Stimulated activated CD4-positive, alpha-beta T cell treated with anti-CD3 and anti-CD28 coated beads, Interleukin-12 subunit alpha, Interleukin-12 subunit beta, amount 100 ng/mL, for 48 hours (primary cell): ENCODE measurements at places on chromosomes 4 and X.

- no peak for DNase-seq
These were observed 528 bp upstream of the FGF2 start for GRCh38 chr4:122826079-122826527.

DNA sequence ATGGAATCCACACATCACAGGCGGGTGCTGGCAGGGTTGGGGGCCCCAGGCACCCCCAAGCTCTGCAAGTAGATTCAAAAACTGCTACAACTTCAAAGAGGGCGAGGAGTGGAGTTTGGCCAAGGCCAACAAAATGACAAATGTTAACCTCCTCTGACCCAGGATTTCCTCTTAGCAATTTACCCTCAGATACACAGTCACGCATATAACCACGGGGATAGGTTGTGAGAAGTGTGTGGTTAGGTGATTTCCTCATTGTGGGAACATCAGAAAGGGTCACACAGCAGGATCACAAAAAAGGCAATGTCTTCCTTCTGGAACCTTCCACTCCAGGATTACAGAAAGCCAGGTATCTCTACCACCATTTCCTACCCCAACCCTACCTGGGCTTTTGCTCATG lies 62.4 kb downstream of the C4orf50 start:
- no peak for DNase-seq

DNA sequence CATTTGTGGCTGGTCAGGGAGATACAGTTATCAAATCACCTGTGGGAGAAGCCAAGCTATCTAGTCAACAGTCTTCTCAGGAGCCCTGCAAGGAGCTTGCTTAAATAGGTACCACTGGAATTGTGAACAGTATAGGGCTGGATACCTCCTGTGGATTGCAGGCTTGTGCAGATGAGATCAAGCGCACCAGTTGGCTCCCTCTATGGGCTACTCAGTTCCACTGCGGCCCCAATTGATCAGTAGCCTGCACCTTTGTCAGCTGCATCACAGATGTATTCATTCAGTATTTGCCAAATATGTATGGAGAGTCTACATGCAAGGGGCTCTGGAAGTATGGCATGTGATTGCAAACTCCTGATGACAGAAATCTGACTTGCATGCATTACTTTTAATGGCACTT lies 28.6 kb downstream of the TEX13A start:
- no peak for DNase-seq

- DNase-seq: no peak
These were observed 219.6 kb downstream of the DKK2 start for GRCh38 chr4:106816496-106816895.

DNA sequence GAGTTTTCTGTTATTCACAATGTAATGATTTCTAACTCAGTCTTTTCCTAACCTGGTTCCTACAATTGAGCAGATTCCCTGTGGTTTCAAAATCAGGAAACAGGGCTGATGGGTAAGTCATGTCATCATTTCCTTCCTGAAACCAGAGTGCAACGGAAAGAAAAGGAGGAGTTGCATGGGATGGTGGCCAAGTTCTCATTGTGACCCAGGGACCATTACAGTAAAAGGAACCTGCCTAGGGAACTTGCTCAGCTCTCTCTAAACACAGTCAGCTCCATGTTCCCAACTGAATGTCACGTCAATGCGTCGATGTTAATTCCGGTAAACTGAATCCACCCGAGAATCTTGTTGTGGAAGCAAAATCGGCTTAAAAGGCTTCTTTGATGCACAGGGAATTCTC lies 51.2 kb downstream of the LGI2 start:
- no peak for DNase-seq

GRCh38 chrX:107565931-107566603 lies 62.2 kb upstream of the PRPS1 start:
- no peak for DNase-seq

DNA sequence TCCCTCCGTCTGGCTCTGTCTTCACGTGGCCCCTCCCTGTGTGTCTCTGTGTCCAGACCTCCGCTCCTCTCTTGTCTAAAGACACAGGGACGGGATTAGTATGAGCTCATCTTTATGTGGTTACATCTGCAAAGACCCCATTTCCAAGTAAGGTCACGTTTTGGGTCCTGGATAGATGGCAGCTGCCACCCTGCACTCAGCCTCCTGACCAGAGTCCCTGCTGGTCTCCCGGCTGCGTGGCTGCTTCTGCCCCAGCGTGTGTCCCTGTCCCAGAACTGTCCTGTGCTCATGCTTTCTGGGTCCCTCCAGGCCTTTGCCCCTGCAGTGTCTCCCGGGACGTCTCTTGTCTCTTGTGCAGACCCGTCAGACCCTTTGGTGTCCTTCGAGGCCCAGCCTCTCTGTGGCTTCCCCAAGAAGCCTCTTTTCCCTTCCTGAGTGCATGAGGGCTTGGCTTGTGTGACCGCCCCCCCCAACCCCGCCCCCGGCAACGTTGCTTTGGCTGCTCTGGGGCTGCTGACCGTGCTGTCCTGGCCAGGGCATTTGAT lies 107.3 kb downstream of the PSAPL1 start:
- DNase-seq: no peak

GRCh38 chrX:49256268-49256995 lies 8.1 kb downstream of the FOXP3 start:
- DNase-seq: no peak

DNA sequence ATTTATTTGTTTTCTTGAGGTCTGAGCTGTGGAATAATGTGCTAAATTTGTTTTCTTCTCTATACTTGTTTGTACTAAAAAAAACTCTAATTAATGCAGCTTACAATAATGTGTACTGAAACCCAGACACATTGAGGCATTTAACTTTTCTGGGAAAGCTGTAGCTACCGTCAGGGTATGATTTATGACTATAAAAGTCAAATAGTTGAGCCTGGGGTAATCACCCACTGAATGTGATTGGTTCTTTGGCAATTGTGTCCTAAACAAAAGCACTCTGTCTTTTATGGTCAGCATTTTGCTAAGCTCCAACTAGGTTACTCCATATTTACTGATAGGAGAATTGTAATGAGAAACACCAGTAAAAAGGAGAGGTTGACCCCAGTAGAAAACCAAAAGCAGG lies 65.9 kb upstream of the CBLL2 start:
- no peak for DNase-seq

DNA sequence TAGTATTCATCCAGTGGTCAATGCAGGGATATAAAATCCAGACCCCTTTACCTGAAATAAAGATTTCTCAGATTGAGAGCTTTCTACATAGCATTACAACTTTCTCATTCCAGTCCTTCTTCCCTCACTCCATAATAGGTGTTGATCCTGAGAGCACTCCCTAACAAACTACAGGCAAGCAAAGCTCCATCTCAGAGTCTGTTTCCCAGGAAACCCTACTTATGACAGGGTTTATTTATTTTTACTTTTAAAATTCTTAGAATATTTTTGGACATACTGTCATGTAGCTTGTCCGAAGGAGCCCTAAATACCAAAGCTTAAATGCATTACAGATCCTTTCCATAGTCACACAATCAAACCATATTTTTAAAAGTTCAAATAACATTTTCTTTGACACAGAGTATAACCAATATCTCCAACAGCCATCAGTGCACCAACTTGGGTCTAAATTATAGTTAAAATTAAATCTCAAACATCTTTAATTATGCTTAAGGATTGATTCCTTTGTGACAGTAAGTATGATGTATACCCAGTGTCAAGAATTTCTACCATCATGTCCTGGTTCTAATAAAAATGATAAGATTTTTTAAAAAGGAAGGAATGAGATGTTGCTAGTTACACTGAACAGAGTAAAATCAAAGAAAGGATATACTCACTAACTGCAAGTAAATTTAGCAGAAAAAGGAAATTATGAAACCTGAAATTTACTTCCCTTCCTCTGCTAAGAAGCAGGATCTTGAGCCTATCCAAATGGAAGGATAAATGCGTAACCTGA lies 580.4 kb upstream of the ADGRL3 start:
- no peak for DNase-seq

GRCh38 chr4:38413524-38414341 lies 250.3 kb upstream of the KLF3 start:
- DNase-seq: no peak
